ENCODE measurements at places on chromosomes 5 and 9.

DNA sequence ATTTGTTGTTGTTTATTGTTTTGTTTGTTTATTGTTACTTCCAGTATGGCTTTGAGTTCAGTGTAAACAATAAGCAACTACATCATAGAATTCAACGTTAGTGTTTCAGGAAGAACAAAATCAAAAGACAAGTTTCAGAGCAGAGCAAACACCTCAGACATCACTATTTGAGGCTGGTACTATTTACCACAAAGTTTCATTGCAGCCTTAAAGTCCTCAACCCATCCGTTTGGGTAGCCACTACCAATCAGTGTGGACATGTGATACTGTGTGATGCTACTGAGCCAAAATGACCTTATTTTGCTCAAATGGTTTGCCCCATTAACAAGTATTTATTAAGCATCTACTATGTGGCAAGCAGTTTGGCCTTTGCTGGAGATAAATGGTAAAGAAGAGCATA, 458.5 kb upstream of the PTGER4 start:
- DNase-seq: no peak

DNA sequence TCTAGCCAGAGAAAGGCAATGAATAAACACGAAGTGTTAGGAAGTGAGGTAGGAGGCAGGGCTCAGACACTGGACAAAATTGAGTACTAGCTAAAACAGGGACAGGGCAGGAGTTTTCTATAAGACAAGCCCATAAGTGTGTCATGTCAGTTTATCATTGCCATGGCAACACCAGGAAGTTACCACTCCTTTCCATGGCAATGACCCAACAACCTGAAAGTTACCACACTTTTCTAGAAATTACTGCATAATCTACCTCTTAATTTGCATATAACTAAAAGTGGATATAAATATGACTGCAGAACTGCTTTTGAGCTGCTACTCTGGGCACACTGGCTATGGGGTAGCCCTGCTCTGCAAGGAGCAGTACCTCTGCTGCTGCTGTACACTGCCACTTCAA, 442.5 kb upstream of the COX7C start:
- no peak for DNase-seq

DNA sequence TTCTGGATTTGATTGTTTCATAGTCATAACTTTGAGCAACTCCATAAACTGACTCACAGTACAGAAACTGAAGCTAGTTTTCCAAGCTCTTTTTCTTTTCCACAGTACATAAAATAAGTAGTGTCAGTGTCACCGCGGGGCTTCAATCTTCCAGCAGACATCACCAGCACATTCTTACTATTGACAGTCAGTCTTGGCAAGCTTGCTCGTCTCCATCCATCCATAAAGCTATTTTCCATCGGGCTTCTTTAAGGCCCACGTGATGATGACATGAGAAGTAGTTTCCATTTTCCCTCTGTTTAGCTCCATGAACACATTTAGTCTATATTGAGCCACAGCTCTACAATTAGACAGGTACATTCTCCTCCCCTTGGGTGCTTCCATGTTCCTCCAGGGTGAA, 443.4 kb downstream of the KDM4C start:
- no peak for DNase-seq

DNA sequence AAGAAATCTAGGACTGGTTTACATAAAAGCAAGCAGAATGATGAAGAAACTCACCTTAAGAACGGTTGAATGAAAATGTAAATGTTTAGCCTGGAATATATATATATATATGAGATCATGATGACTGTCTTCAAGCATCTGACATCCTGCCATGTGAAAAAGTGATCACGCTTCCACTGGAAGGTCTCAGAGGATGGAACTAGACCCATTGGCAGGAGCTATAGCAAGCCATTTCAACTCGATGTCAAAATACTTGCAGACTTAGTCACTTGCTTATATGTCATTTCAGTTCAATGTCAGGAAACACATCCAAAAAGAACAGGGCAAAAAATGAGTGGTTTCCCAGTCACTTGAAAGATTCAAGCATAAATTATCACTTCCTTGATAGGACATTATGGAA, 22.2 kb upstream of the TMEM161B start:
- DNase-seq: no peak

GRCh38 chr9:33023661-33024060, 1.4 kb upstream of the DNAJA1 start:
- DNase-seq: no peak
